ENCODE measurements at places on chromosomes 7 and 10. TPM values are rescaled to one million over a fixed set of nuclear protein-coding genes. Genes with fewer than 3 reads are reported as not detected.

The PRLHR gene
- not detected for polyA plus RNA-seq

The CALHM3 gene
- polyA plus RNA-seq, result not detected

The ATOH7 gene
- 0.32 TPM for polyA plus RNA-seq

The TYSND1 gene
- 9.6 TPM for polyA plus RNA-seq

The MBL2 gene
- not detected for polyA plus RNA-seq

The LRRC18 gene
- not detected for polyA plus RNA-seq

The RAPGEF5 gene
- 18.0 TPM for polyA plus RNA-seq

The PNLIP gene
- polyA plus RNA-seq, result 1.4 TPM

The SAMD9L gene
- 2.0 TPM for polyA plus RNA-seq

Measured in adipose tissue (tissue), 3 donors.